ENCODE measurements at places on chromosomes 7 and 10. TPM values are rescaled to one million over a fixed set of nuclear protein-coding genes. Genes with fewer than 3 reads are reported as not detected.

GRCh38 chr7:38728145-38728544 is 97.0 kb upstream of the AMPH start:
- H3K27me3 ChIP-seq = no peaks in the 10 kb centered on the region
- no peak for DNase-seq
- no peaks in the 10 kb centered on the region for H3K4me1 ChIP-seq
- no peak overlapping the region for H3K27ac ChIP-seq
- H3K36me3 ChIP-seq = no peaks in the 10 kb centered on the region

DNA sequence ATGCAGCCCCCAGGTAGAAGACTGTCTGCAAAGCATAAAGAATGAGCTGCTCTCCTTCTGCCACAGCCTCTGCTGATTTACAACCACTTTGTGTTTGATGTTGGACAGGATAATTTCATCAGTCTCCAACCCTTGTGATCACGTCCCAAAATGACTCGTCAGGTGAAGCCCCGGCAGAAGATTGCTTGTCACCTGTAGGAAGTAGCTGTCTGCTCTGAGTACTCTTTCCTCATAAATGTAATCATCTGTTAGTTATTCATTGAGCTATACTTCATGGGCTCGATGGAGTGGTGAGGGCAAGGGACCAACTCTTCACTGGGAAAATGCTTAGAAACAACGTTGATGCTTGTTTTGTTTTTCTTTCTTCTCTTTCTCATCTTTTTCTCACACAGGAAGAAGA is 290.9 kb upstream of the SP8 start:
- no peak overlapping the region for H3K4me3 ChIP-seq
- no peak for DNase-seq
- no peaks in the 10 kb centered on the region for H3K4me1 ChIP-seq
- no peaks in the 10 kb centered on the region for H3K36me3 ChIP-seq
- H3K27ac ChIP-seq = no peak overlapping the region

DNA sequence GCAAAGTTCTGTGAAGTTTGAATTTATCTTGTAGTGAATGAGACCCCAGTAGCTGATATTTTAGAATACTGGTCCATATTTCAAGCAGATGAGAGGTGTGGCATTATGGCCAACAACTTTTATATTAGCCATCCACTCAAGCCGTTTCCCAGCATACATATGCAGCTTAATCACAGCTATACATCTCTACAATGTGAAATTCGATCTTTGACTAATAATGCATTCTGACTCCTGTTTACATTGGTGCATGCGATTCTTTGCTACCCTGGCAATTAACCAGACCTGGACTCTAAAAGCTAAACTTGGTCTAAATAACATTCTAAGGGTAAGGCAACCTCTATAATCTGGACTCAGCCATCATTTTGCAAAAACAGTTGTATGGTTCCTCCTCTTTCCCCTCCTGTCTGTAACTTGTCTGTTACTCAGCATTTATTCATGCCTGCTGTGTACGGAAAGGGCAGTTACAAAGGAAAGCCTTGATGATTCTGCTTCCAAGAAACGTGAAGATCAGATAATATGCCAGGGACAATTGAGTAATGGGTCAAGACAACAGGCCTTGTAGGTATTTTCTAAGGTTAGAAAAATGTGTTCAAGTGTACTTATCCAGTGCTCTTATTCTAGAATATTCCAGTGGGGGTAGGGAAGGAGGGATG is 50.6 kb downstream of the PNLIPRP2 start:
- no peak for DNase-seq
- H3K4me1 ChIP-seq = peaks cover 27% of the 10 kb centered on the region
- no peaks in the 10 kb centered on the region for H3K27me3 ChIP-seq
- 0 out of 3 replicates have a peak, but pooled peaks cover 9% of the 10 kb centered on the region for H3K36me3 ChIP-seq
- H3K27ac ChIP-seq = no peak overlapping the region

DNA sequence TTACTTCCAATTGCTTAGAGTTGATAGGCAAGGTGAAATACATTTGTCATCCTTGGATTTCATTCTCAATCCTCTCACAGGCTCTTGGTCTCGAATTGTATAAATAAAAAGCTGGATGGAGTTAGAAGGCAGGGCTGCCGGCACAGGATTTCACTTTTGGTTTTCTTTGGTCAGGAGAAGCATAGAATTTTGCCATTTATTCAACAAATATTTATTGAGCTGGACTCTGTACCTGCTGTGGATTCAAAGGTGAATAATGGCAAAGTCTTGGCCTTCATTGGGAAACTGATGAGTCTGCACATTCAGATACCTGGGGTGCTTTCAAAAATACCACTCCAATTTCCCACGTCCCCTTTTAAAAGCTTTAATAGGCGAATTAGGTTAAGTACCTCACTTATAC is 49.7 kb downstream of the PDK4 start:
- no peak overlapping the region for H3K27ac ChIP-seq
- no peaks in the 10 kb centered on the region for H3K27me3 ChIP-seq
- H3K4me3 ChIP-seq = no peak overlapping the region
- H3K36me3 ChIP-seq = no peaks in the 10 kb centered on the region
- no peak for DNase-seq

- H3K4me3 ChIP-seq = no peak overlapping the region
- H3K27ac ChIP-seq = no peak overlapping the region
Observed at GRCh38 chr7:43553999-43554398, 28.9 kb upstream of the STK17A start.

DNA sequence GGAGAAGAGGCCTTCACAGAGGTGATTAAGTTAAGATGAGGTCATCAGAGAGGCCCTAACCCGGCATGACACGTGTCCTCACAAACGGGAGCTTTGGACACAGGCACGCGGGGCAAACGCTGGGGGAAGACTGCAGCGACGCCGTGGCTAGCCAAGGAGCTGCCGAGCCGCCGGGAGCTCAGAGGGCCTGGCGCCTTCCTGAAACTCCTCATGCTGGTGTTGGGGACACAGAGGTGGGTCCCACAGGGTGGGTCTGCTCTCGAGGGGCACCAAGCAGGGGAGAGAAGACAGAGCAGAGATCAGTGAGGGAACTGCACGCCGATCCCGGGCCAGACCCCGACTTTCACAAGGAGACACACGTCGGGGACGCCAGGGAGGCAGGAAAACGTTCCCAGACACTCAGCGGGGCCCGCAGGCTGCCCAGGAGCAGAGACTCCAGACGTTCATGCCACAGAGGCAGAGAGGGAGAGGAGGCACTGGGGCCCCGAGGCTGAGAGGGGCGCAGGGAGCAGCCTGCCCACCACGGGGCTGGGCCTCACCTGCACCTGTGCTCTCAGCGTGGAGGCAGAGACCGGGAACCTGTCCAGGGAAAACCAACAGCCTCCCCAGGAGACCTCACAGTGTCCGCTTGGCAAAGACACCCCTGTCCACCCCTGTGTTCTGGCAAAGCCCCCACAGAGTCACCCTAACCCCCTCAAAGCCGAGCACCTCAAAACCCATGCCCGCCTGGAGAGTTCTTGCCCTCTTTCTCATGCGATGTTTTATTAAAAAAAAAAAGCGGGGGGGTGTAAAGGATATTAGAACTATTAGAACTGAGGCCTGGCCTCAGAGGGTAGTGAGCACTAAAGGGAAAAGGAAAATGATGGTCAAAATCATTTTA is 103.8 kb downstream of the PDGFA start:
- H3K4me1 ChIP-seq = no peaks in the 10 kb centered on the region
- no peak overlapping the region for H3K27ac ChIP-seq
- no peak overlapping the region for H3K4me3 ChIP-seq
- H3K36me3 ChIP-seq = no peaks in the 10 kb centered on the region

DNA sequence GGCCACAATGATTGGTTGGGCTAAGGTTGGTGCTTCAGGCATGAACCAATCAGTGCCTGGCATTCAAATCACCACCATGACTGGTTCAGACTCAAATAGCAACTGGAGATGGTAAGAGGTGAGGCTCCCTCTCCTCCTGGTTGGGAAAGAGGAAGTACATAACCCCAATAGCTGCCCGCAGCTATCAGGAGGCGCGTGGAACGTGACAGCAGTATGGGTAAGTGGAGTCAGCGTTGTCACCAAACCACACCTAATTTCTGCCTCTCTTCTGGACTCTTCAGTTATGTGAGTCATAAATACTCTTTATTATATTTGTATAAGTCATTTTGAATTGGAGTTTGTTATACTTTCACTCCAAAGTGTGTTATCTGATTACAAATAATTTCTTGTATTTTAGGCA is 17.9 kb upstream of the ITGA8 start:
- H3K4me3 ChIP-seq = no peak overlapping the region
- no peaks in the 10 kb centered on the region for H3K36me3 ChIP-seq
- no peaks in the 10 kb centered on the region for H3K27me3 ChIP-seq
- H3K27ac ChIP-seq = no peak overlapping the region
- DNase-seq = no peak
- H3K4me1 ChIP-seq = no peaks in the 10 kb centered on the region

DNA sequence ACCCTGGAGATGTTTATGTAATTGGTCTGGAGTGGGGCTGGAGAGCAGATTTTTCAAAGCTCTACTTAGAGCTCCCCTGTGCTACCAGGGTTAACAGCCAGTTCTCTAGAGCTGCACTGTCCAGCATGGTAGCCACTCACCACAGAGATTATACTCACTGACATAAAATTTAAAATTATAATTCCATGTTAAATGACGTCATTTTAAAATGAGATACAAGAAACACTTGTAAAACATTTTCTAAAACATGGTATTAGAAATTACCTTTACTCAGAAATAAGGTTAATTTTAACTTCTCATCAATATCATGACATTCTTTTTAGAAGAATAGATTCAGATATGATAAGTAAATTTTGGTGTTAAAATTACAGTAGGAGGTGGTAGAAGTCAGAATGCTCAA is 306.2 kb upstream of the LRRN3 start:
- H3K4me1 ChIP-seq = no peaks in the 10 kb centered on the region
- H3K27ac ChIP-seq = no peak overlapping the region
- no peak overlapping the region for H3K4me3 ChIP-seq
- DNase-seq = no peak
- no peaks in the 10 kb centered on the region for H3K36me3 ChIP-seq

DNA sequence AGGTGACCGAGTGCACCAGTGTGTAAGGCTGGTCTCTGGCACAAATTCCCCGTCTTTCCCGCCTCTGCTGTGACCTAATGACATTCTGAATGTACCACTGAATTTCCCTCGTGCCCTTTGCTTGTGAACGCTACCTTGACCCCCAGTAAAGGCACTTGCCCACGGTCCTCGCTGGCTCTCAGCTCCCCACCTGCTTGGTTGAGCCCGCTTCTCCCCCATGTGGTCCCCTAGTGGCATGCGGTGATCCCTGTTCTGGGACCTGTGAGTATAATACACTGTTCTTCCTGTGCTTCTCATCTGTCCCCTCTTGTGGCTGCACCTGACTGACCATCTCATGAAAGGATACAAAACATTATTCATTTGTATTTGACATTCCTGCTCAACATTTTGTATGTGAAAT is 495.7 kb downstream of the INHBA start:
- no peak overlapping the region for H3K4me3 ChIP-seq
- no peaks in the 10 kb centered on the region for H3K36me3 ChIP-seq
- H3K27ac ChIP-seq = no peak overlapping the region
- no peaks in the 10 kb centered on the region for H3K27me3 ChIP-seq

DNA sequence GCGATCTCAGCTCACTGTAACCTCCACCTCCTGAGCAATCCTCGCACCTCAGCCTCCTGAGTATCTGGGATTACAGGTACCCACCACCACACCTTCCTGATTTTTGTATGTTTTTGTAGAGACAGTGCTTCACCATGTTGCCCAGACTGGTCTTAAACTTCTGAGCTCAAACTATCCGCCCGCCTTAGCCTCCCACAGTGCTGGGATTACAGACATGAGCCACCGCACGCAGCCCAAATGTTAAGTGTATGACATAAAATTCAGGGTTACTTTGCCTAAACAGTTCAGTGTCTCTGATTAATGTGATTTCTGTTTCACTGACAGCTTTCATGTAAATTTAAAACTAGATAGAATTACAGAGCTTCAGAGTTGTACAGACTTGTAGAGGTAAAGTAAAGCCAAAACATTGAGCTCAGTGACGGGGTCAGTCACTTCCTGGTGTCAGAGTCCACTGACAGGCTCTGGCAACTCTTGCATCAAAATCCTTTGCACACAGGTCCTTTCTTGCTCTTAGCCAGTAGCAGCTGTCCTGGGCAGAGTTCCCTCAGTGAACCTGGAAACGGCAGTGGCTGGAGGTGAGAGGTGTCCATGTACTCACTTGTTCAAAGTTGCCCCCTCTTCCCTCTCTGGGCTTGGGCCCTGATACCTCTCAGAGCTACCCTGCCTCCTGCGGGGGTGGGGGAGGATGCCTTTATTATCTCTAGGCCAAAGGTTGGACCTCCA is 33.7 kb downstream of the MGMT start:
- H3K27me3 ChIP-seq = no peaks in the 10 kb centered on the region
- H3K4me1 ChIP-seq = peaks cover 21% of the 10 kb centered on the region
- DNase-seq = peak; percentile 57
- H3K27ac ChIP-seq = peak overlapping the region; percentile 47
- H3K36me3 ChIP-seq = no peaks in the 10 kb centered on the region

GRCh38 chr7:27532314-27532713 is 130.4 kb downstream of the HIBADH start:
- H3K27me3 ChIP-seq = no peaks in the 10 kb centered on the region
- H3K4me3 ChIP-seq = no peak overlapping the region
- H3K4me1 ChIP-seq = no peaks in the 10 kb centered on the region
- H3K36me3 ChIP-seq = peaks cover 4% of the 10 kb centered on the region

GRCh38 chr7:13062631-13063030 is 375.2 kb downstream of the ARL4A start:
- DNase-seq = no peak
- peaks cover 17% of the 10 kb centered on the region for H3K4me1 ChIP-seq
- no peak overlapping the region for H3K27ac ChIP-seq
- no peak overlapping the region for H3K4me3 ChIP-seq
- no peaks in the 10 kb centered on the region for H3K27me3 ChIP-seq

DNA sequence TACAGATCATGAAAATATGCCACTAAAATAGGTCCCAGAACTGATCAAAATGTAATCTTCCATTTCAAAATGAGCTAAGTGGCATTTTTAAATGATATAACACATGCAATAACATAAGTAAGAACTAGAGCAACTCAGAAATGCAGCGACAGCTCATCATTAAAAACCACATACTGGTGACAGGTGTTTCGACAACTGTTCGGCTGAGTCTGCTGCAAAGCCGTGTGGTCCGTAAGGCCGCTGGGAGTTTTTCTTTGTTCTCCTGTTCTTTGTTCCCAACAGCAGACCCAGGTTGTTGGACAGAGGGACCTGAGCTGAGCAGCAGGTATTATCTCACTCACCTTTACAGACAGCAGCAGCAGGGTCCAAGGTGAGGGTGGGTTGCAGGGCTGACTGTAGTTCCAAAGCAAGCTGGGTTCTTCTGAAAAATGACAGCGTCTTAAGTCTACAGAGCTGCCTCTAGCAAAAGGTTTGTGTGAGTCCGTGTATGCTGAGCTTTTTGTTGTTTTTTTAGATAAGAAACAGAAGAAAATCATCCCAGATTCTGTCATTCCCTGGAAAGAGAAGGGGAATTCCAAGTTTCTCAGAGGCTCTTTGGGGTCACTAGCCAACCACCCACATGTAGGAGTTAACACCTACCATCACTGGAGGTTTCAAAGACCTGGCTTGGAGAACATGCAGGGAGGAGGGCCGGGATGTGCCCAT is 45.4 kb upstream of the MACROH2A2 start:
- no peaks in the 10 kb centered on the region for H3K4me1 ChIP-seq
- H3K27me3 ChIP-seq = no peaks in the 10 kb centered on the region
- no peak overlapping the region for H3K4me3 ChIP-seq
- DNase-seq = no peak

- no peak overlapping the region for H3K4me3 ChIP-seq
- no peak overlapping the region for H3K27ac ChIP-seq
- H3K4me1 ChIP-seq = no peaks in the 10 kb centered on the region
- H3K27me3 ChIP-seq = no peaks in the 10 kb centered on the region
- DNase-seq = peak; percentile 5
- H3K36me3 ChIP-seq = no peaks in the 10 kb centered on the region
Observed at GRCh38 chr7:123635551-123636359, 19.9 kb upstream of the LMOD2 start.

Gene SLC26A3
- 0.08 TPM for total RNA-seq

Gene CHAT
- not detected for total RNA-seq

Gene RPEL1
- 0.10 TPM for total RNA-seq

Gene TAC1
- not detected for total RNA-seq

Gene CYP26A1
- total RNA-seq = not detected

Gene RELN
- 215 TPM for total RNA-seq

Gene SFTPA1
- total RNA-seq = not detected

Gene AKR1D1
- total RNA-seq = 37.0 TPM

Gene VGF
- 0.10 TPM for total RNA-seq
